ENCODE measurements at places on chromosomes 2 and 18. TPM values are rescaled to one million over a fixed set of nuclear protein-coding genes. Genes with fewer than 3 reads are reported as not detected.

- DNase-seq = no peak
Measured at GRCh38 chr2:225006730-225007129, 35.5 kb downstream of the DOCK10 start.

- no peak for DNase-seq
Measured at GRCh38 chr2:55019526-55020258, 30.6 kb downstream of the RTN4 start.

DNA sequence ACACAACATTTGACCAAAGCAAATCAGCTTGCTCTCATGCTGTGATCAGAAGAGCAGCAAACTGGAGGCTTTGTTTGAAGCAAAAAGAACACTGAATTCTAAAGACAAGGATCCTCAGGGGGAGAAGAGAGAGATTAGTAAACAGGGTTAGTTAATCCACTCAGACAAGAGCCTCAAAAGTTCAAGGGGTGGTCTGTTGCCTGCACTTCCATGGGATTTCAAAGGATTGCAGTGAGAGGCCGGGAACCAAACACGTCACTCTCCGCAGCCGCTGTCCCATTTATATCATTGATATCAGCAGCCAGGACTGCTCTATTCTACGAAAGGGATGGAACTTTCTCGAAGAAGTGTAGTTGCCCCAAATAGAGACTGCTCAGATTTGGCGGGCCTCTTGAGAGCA lies 97.8 kb upstream of the SP3 start:
- no peak for DNase-seq

GRCh38 chr2:45233301-45233700 lies 224.0 kb upstream of the SIX2 start:
- no peak for DNase-seq

ACMSD gene
- polyA plus RNA-seq = 3.6 TPM
